Motor neuron (in vitro differentiated cells): ENCODE measurements at places on chromosomes 7 and 10.

DNA sequence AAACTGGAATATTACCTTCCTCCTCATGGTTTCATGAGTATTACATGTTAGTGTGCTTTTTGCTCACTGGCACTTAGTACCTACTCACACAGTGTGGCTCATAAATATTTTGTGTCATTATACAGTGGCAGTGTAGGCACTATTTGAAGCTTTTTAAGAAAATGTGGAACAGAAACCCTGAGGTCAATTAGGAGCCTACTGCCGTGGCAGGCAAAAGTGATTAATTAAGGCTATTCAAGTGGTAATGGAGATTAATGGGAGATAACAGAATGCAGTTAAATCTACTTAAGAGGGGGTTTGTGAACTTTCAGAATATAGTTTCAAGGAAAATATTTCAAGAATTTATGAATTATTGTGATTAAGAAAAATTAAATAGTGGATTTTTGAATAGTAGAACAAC, 277.6 kb downstream of the HGF start:
- no peak for ATAC-seq

DNA sequence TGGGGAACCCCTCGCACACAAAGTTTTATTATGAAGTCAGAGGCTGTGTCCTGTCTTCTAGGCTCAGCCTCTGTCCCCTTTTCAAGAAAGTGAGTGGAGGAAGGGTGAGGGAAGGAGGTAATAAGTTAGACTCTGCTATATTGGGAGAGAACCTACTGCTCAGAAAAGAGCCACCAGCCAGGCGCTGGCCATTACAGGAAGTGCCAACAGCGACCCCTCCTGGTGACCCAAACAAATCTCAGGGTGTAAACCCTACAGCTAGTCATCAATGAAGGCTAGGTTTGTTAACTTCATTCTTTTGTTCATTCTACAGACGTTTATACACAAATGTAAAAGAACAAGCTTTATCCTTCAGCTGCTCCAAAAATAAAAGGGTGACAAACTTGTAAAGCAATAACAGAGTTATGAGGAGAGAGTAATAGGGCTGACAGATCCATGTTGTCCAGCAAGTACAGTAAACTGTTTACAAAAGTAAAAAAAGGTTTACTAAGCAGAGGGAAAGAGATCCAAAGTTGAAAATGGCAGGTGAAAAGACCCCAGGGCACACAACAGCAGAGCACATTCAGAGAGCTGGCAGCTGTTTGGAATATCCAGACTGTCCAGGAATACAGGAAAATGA, 82.7 kb downstream of the FAM204A start:
- ATAC-seq: no peak

DNA sequence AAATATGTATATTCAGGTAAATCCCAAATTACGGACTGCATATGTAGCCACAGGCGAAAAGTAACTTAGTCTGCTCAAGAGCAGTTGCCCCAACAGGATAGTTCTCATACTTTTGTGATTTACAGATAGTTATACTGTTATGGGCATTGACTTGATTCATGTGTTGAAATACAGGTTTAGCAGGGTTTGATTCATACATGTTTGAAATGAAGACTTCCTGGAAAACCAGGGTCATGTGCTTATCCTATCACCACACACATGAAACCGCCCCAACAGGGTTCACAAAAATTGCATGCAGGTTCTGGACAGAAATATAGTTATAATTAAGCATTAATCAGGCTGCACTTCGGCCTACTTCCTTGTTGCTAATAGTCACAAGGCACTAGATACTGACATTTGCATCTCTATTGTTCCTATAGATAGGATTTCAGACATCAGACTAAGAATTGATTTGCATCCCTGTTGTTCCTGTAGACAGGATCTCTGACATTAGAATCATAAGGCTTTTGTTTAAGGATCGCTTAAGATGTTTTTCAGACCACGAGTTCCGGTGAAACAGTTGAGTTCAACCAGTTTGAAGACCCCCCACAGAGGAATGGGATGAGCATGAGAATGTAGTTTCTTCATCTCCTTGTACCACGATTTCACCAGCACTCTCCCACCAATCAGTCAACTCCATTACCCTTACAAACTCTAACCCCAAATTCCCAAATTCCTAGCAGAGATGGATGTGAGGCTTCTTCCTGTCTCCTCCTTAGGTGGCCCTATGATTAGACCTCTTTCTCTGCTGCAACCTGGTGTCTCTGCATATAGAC, 2.0 kb upstream of the ZNF398 start:
- no peak for ATAC-seq

DNA sequence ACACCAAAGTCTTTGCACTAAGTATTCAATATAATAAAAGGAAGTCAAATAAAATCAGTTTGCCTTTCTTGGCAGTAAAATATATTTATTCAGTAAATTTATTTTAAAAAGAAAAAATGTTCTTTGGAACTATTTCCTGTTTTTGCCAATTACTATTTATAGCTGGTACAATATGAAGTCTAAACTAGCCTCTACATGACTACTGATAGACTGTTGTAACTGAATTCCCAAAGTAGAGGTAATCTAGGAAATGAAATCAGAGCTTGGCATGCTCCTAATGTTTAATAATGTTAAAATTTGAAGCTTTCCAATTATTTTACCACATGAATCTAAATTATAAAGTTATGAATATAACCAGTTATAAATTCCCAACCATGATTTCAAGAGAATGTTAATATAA, 385.5 kb downstream of the SEMA3D start:
- no peak for ATAC-seq

- ATAC-seq: no peak
These were observed 14.9 kb downstream of the MET start for GRCh38 chr7:116686812-116687419.
